ENCODE measurements at places on chromosomes 4 and X.

DNA sequence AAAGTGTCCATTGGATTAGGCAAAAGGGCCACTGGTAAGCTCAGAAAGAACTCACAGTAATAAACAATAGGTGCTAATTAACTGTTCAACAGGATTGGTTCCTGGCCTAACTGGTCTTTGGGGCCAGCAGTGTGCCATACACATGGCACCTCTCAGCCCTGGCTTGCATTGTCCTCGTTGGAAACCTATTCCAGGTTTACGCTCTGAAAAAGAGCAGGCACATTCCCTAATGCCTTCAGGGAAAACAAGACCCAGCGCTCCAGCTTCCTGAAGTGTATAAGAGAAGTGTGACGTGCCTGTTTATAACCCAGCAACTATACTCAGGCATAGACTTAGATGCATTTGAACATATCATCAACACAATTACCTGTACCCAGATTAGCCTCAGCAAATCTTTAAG is 51.9 kb upstream of the RBM47 start:
- no peak for DNase-seq

GRCh38 chrX:100926453-100926852 is 2.3 kb downstream of the XKRX start:
- no peak for DNase-seq

- no peak for DNase-seq
These were observed 46.9 kb downstream of the XIAP start for GRCh38 chrX:123906557-123907316.

DNA sequence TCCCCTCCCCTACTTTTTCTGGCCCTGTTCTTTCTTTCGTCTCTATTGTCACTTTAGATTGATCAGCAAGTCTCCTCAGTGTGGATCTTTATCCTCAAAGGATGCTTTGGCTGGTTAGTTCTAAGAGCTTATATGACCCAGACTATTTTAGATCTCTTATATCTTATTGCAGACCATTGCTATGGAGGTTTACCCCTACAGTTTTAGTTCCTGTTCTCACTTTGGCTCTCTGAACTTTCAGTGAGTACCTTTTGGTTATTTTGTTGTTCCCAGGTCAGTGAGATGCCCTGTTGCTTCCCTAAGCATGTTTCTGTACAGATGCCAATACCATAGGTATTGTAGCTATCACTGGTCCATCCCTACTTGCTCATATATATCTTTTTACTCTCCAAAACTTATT is 24.0 kb upstream of the MED14 start:
- no peak for DNase-seq

- no peak for DNase-seq
These were observed 1270.9 kb downstream of the ADGRL3 start for GRCh38 chr4:62471021-62471420.

DNA sequence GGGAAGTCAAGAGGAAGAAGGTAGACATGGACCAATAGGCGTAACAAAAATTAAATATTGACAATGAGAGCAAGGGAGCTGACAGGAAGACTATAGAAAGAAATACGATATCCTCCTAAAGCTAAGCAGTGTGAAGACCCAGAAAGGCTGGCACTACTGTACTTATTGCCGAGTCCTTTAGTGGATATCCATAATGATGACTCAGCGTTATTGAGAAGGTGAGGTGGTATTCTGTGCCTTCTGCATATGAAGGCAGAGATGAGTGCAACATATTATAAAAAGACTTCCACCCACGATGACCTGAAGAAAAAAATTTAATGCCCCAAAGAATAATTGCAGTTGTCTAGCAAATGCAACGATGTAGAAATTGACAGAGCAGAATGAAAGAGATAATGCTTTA is 13.0 kb upstream of the MCF2 start:
- no peak for DNase-seq

DNA sequence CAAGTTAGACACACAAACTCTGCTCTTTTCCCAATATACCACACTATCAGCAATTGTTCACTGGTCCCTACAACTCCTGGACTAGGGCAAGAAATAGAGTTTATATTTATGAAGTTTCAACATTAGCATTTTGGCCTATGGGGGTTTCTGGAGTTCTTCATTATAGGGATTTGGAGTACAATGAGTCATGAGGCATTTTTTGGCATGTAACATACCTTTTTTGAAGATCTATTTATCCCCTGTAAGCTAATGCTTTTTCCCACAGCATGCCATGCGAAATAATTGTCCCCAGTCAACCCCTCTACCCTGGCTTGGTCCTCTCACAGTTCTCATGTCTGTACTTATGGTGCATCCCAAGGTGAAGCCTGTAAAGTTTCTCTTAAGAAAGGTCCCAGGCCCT is 36.7 kb upstream of the EDA2R start:
- DNase-seq, result no peak

- no peak for DNase-seq
These were observed 505.4 kb upstream of the FAM241A start for GRCh38 chr4:111639876-111640275.

- DNase-seq, result no peak
These were observed 258.5 kb upstream of the SLIT2 start for GRCh38 chr4:19993242-19993641.

DNA sequence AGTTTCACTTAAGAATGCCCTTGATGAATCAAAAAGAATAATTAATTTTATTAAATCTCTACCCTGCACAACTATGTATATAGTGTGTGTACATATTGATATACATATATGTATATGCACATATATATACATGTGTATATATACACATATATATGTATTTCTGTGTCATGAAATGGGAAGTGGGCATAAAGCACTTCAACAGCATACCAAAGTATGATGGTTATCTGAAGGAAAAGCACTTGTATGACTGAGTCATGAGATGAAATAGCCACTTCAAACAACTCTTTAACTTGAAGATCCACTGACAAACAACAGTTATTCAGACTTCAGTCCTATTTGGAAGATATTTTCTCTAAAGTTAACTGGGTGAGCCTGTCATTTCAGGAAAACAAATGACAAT is 16.3 kb downstream of the RNF128 start:
- no peak for DNase-seq

DNA sequence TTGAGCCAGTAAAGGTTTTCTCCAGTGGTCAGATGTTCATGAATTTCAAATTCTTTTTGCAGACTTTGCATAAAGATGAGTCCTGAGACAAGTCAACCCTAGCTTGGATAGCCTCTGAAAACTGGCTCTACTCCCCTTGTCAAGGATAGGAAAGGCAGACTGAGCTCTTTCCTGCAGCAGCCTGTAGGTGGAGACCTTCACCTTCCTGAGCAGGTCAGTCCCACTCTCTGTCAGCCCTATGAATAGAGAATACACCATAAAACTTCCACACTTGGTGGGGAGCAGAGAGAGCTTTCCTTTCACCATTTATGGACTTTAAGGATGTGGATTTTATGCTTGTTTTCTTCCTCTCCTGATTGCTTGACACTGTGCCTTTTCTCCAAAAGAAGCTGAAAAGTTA is 41.9 kb downstream of the PCDH19 start:
- no peak for DNase-seq

- DNase-seq, result no peak
These were observed 127.9 kb upstream of the BMPR1B start for GRCh38 chr4:94629837-94630236.

GRCh38 chr4:24163314-24163713 is 273.5 kb upstream of the PPARGC1A start:
- no peak for DNase-seq

DNA sequence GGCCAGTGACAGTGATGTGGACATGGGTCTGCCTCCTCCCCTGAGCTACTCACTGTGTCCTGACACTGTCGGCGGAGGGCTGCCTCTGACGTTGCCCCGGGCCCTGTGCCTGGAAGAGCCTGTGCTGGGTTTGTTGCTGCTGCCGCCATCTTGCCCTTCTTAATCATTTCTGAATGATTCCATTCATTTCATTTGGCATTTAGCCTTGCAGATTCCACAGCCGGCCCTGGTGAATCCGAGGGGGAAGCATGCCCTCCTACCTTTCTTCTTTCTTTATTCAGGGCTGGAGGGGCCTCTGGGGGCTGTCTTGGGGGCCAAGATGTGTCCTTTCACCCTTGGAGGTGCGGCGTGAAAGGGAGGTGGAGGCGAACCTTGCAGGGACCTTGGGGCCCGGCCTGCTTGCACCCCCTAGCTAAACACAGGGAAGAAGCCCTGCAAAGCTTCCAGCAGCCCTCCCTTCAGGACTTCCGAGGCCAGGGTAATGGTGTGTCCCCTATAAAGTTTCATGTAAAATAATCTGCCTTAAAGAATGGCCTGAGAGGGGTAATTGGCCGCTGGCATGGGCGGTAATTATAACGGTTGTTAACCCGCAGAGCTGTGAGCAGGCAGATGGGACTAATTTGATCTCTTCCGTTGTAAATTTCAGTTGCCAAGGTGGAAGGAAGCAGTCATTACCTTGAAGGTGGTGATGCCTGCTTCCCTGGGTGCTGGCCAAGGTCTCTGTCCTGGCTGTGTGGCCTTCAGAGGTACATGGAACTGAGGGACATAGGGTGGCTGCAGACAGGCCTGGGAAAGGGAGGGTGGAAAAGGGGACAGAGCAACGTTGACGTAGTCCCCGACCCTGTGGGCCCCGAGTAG is 92.3 kb downstream of the PSAPL1 start:
- no peak for DNase-seq

- DNase-seq, result no peak
These were observed 5.3 kb upstream of the TRMT2B start for GRCh38 chrX:101057093-101057714.

DNA sequence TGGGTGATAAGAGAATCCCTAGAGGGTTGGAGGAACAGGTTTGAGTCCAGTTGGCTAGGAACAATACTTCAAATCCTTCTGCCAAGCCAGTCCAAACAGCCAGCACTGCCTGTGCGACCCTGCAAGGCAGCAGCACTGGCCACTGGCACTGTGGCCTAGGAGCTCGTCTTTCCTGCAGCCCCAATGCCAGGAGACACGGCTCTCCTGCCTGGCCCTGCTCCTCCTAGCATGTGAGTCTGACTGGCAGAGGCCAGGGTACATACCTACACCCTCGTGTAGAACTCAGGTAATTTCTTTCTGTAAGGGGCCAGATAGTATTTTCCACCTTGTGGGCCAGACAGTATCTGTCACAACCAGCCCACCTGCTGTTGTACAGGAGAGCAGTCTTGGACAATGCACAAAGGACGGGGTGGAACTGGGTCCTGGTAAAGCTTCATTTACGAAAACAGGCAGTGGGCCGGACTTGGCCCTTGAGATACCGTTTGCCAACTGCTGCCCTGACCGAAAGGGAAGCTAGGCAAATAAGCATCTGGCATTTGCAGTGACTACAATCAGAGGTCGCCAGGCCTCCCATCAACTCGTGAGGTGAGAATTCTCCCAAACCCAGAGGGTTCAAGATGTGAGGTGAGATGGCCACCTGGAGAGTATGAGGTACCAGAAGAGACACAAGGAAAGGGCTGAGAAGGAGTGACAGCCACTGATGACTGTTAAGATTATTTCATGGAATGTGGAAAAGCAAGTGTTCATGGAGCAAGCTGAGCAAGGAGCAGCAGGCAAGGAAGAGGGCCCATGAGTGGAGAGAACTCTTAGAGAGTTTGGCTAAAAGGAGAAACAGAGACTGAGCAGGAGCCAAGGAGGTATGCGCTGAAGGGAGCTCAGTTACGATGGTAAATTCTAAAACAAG is 29.8 kb upstream of the IRAK1 start:
- DNase-seq, result no peak

DNA sequence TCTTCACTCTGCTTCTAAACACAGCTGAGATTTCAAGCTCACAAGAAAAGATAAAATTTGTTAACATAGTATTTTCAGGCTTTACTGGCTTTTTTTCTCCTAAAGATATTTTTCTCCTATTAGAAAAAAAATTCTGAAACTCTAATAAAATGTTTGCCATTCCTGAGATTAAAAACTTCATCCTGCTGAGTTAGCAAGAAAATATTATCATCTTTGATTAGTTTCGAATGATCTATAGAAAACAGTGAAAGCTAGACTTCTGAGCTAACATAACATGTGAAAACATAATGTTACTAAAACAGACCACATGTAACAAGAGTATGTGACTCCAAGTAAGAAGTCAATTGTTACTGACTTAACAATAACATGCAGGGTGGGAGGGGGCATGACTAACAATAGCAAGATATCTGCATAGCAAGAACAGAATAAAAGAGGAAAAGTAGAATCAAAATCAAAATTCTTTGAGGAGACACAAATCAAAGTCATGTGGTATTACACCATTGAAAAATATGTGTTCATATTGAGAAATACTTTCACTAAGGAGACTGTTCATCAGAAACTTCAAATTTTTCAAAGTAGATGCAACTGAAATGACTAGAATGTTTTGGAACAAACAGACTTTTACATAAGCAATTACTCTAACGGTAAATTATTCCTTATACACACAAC is 14.5 kb downstream of the TBCK start:
- DNase-seq, result no peak

DNA sequence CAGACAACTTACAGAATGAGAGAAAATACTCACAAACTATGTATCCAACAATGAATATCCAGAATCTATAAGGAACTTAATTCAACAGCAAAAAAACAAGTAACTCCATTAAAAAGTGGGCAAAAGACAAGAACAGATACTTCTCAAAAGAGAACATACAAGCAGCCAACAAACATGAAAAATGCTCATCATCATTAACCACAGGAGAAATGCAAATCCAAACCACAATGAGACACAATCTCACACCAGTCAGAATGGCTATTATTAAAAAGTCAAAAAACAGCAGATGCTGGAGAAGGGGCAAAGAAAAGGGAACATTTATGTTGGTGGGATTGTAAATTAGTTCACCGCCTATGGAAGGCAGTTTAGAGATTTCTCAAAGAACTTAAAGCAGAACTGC is 150.3 kb downstream of the FGF16 start:
- no peak for DNase-seq

GRCh38 chr4:125796138-125796537 is 481.4 kb downstream of the FAT4 start:
- DNase-seq, result no peak

- no peak for DNase-seq
These were observed 19.8 kb upstream of the TMLHE start for GRCh38 chrX:155632431-155633100.

DNA sequence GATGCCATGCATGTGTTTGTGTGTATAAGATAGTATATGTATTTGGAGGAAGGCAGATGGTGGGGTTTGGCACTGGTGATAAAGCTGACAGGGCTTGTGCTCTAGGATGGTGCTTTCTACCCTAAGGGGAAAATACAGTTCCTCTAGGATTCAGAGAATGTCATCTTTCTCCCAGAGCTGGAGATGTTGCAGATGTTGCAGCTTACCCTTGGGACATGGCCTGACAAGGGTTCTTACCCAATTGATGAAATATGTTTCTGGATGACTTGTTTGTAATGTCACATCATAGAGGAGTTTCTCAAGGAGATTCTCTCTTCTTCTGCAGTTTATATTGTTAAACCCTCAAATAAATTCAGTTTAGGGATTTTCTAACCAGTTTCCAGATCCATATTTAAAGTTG is 52.5 kb upstream of the PITX2 start:
- no peak for DNase-seq

- DNase-seq, result no peak
These were observed 159.9 kb downstream of the UNC5C start for GRCh38 chr4:95388911-95389310.

Data from omental fat pad (tissue), 4 donors.